ENCODE measurements at places on chromosomes 12 and 14.

DNA sequence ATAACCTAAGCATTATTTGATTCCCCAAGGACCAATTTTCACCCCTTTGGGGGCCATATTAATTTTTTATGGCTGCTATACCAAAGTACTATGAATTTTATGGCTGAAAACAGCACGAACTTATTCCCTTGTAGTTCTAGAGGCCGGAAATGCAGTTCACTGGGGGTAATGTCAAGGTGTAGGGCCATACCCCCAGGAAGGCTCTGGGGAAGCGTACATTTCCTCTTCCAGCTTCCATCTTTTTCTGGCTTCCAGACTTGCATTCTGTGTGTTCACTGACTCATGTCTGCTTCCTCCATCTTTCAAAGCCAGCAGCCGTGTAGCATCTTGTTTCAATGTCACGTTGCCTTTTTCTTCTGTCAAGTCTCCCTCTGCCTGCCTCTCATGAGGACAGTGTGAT is 133.5 kb downstream of the BICD1 start:
- DNase-seq: no peak

GRCh38 chr12:117361347-117361751 is at the start of gene NOS1:
Gene NOS1, minus strand, starts transcription at chr12:117361626. Its CDS starts 30,557 bp downstream, at chr12:117331069.
- DNase-seq: no peak

DNA sequence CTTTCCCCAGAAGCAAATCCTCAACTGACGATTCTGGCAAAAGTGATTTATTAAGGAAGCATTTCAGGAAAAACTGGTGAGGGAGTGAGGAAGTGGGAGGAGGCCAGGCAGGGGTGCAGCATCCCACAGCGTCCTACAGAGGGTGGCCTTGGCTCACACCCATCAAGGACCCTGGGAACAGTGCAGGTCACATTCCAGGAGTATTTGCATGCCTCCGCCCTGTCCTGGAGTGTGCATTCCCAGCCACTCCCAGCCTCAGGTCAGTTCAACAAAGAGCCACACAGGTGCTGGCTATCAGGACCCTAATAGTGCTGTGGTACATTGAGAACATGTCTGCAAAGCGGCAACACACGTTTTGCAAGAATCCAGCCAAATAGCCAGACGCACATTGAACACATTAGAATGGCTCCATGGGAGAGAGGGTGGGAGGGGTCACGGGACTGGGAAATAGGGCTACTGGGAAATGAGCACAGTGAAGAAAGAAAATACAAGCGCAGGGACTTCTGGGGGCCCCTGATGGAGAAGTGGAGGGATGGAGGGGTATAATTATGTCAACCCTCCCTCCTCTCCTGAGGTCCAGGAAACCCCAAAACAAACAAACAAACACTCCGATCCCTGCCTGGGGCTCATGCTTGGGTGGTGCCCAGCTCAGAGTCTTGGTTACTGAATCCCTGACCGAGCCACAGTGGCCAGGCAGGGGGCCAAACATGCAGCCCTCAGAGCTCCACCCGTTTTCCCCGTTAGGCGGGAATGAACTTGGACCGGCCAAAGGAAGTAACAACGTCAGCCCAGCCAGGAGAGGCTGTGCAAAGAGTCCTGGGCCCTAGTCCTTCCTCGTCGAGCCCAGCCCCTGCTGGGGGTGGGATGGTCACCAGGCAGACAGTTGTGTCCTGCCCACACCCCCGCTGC is 36.5 kb downstream of the CMKLR1 start:
- no peak for DNase-seq

- no peak for DNase-seq
These were observed 153.0 kb downstream of the MYRFL start for GRCh38 chr12:69978020-69978419.

DNA sequence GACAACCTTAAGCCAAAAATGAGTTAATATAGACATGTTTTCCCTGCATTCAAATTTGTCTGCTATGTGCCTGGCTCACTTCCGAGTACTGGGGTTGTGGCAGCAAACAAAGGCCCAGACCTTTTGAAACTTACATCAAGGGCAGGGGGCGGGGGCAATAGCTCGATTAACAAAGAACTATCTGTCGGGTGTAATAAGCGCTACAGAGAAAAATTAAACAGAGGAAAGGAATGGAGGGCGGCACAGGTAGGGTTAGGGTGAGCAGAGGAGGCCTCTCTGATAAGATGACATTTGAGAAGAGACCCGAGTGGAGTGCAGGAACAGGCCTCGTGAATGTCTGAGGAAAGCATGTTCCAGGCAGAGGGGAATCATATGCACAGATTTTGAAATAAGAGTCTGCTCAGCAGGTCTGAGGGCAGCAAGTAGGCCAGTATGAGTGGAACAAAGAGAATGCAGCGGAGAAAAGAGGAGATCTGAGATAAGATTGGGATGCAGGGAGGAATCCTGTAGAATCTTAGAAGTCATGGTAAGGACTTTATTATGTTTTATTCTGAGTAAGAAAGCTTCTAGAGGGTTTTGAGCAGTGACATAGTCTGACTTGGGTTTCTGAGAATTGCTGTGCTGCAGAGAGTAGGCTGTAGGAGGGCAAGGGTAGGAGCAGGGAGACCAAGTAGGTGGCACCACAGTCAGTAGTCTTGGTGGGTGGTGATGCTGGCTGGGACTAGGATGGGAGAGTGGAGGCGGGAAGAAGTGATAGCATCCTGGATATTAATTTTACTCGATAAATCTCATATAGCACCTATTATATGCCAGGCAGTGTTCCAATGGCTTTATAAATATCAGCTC is 52.6 kb downstream of the BICDL1 start:
- peak; percentile 44 for DNase-seq

DNA sequence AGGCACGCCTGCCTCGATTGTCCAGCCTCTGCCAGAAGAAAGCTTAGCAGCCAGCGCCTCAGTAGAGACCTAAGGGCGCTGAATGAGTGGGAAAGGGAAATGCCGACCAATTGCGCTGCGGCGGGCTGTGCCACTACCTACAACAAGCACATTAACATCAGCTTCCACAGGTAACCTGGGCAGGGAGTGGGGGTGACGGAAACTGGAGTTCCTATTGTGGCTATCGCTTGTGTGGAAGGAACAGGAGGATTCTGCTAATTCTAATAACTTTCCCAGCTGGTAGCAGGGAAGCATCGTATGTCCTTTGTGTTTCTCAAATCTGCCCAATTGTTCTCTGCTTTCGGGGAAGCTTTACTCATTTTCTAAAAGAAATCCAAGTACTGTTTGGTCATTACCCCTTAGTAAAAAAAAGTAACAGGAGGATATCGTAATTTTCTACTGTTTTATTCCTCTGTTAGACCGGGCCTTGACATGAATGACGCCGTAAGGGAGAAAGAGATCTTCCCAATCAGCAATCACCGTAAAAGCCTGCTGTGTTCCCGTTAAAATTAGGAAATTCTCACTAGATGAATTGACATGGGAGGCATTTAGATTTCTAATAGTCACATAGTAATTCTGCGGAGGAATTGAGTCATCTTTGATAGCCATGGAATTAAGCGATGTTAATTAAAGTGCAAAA is 449 bp downstream of the THAP2 start:
- DNase-seq: no peak

- DNase-seq: no peak
These were observed 42.6 kb upstream of the CHGA start for GRCh38 chr14:92880351-92880750.

DNA sequence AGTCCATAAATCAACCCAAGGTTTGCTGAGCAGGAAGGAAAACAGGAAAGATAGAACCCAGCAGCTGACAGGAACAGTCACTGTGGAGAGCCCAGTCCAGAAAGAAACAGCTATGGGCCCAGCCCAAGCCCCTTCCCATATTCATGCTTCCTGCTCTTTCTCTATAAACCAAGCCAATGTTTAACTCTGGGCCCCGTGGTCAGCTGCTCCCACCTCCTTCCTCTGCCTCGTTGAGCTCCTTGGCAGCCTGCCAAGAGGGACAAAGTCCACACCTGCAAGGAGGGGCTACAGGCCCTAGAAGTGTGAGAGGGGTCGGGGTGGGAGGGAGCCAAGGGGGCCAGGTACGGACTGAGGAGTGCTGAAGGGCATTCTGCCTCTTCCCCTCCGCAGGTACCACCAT is 10.0 kb downstream of the SLC6A13 start:
- no peak for DNase-seq

DNA sequence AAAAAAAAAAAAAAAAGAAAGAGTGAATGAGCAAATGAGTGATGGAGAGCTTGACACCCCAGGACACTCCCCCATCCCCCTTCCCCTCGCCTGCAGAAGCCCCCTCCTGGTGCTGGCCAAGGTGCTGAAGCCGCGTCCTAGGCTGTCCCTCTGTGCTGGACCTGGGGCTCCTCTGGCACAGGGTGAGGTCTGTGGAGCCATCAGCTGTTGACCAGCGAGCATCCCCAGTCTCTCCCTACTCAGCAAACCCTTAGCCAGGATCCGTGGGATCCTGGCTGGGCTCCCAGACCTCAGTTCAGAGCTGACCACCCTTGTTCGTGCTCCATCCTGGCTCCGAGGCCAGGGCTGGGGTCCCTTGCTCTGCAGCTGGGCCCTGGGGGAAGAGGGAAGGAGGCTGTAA is 5.4 kb upstream of the KIF26A start:
- DNase-seq: no peak

GRCh38 chr12:47377414-47378221 is 297.9 kb upstream of the AMIGO2 start:
- no peak for DNase-seq

GRCh38 chr12:89731089-89731488 is 22.5 kb upstream of the ATP2B1 start:
- DNase-seq: no peak

DNA sequence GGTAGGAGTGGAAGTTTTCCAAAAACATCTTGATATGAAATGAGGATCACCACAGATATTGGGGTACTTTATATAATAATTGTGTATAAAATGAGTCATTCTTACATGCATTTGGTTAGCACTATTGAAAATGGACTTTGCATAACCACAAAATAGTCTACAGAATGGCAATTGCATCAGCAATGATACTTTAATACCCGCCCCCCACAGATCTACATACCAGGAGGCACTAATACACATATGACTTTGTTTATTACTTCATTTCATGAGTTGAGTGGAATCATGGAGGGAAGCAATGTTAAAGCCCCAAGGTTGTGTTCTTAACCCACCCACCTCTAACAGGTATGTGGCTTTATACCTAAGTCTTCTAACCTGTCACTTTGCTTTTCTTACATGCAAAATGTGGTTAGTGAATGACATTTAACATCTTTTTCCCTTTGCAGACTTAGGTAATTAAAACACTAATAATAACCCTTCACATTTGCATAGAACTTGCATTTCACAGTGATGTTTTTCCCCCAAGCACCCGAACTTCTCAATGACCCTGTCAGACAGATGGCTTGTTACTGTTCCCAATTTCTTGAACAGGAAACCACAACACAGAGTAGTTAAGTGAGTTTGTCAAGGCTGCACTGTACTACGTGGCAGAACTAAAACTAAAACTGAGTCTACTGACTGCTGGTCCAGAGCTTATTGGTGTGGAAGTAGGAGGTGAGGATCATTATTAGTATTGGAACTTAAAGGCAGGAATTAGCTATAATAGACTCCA is 101.9 kb downstream of the NPAS3 start:
- DNase-seq: no peak

- DNase-seq: no peak
These were observed 475.1 kb downstream of the PCNX1 start for GRCh38 chr14:71382315-71382714.

DNA sequence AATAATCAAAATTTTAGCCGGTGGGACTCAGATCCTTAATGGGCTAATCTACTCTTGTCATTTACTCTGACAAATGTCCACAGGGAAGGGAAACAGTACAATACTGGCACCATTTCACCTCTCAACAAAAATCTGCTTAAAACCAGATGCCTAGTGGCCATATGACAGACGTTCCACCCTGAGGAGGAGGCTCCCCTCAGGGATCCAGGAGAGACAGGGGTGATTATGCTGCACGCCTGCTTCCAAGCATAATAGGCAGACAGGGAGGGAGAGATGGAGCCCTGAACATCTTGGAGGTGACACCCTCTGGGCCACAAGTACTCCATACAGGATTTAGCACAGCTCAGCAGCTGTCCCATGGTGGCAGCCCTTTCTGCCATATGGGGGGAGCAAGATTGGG is 24.8 kb upstream of the AKAP6 start:
- no peak for DNase-seq

- no peak for DNase-seq
These were observed 157.0 kb downstream of the ASCL1 start for GRCh38 chr12:103114296-103115055.

DNA sequence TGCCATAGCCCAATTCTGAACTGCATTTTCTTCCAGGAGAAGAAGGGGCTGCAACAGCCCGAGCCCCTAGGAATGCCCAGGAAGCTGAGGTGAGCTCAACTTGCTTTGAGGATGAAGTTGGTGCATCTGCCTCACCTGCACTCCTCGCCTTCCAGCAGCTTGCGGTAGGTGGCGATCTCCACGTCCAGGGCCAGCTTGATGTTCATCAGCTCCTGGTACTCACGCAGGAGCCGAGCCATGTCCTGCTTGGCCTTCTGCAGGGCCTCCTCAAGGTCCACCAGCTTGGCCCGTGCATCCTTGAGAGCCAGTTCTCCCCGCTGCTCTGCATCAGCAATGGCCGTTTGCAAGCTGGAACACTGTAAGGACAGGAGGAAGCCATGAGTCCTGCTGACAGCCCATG is 6.0 kb downstream of the KRT75 start:
- DNase-seq: no peak

- no peak for DNase-seq
These were observed 10.5 kb upstream of the SELPLG start for GRCh38 chr12:108643941-108644810.
